ENCODE measurements at places on chromosomes 2 and 18.
A peak's percentile ranks its signal among the peaks of the same experiment; 100 is the strongest.

- no peak for DNase-seq
Observed at GRCh38 chr2:36482576-36483214, 115.3 kb downstream of the FEZ2 start.

DNA sequence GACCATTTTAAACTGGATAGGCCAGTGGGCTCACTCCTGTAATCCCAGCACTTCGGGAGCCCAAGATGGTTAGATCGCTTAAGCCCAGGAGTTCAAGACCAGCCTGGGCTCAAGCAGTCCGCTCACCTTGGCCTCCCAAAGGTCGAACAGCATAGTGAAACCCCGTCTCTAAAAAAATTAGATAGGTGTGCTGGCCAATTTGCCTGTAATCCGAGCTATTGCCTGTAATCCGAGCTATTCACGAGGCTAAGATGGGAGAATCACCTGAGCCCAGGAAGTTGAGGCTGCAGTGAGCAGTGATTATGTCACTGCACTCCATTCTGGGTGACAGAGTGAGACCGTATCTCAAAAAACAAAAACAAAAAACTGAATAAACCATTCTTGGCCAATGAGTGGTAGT, 52.6 kb upstream of the EMILIN2 start:
- no peak for DNase-seq

- DNase-seq = no peak
Observed at GRCh38 chr18:74333091-74333490, 17.5 kb downstream of the C18orf63 start.

DNA sequence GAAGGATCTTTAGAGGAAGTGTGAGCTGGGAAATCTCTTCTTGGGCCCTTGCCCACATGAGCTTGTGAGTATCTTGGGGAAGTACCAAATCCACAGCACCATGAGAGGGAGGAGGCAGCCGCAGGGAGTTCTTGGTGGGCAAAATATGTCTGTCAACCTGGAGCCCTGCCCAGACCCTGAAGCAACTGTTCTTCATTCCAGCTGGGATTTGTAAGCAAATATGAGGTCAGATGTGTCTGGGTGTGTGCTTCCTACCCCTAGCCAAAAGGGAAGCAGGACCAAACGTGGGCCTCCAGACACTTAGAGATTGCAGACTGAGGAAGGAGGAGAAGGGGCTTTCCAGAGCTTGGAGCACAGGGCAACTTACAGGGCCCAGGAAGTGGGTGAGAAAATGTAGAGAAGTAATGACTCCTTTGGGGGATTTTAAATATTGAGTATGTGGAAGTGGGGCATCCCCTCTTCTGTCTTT, 41.9 kb downstream of the TMEM247 start:
- DNase-seq = peak; percentile 49

DNA sequence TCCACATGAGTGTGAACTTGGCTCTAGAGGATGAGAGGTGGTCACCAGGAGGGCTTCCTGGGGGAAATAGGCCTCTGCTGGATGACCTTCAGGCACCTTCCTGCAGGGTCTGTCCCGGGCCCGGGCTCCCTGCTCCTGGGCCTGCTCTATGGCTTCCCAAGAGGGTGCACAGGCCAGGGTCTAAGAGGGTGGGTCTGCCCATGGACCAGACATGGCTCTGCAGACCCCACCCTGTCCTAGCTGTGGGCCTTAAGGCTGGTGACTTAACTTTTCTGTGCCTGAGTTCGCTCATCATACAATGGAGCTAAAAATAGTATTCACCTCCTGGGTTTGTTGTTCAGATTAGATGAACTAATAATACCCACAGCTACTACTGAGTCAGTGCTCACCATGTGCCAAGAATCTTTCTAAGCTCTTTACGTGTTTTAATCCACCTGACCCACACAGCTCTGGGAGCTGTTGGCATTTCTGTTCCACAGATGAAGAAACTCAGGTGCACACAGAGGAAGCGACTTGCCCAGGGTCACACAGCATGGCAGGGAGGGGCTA, 14.4 kb downstream of the INHBB start:
- DNase-seq = no peak

DNA sequence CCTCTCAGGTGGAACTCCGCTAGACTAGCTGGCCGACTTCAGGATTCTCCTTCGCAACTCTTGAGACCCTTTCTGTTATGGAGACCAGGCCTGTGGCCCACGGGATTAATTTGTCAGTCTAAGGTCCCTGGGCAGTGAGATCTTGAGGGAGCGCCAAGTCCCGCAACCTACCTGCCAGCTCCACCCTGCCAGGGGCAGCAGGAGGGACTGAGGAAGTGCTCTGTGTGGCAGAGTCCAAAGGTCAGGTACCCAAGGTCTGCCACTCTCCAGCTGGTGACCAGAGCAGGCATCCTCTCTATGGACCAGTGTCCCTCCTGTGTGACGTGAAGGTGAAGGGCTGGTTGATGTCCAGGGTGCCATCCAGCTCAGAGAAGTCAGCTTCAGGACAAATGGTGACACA, 4.3 kb upstream of the SPATA3 start:
- DNase-seq = no peak

DNA sequence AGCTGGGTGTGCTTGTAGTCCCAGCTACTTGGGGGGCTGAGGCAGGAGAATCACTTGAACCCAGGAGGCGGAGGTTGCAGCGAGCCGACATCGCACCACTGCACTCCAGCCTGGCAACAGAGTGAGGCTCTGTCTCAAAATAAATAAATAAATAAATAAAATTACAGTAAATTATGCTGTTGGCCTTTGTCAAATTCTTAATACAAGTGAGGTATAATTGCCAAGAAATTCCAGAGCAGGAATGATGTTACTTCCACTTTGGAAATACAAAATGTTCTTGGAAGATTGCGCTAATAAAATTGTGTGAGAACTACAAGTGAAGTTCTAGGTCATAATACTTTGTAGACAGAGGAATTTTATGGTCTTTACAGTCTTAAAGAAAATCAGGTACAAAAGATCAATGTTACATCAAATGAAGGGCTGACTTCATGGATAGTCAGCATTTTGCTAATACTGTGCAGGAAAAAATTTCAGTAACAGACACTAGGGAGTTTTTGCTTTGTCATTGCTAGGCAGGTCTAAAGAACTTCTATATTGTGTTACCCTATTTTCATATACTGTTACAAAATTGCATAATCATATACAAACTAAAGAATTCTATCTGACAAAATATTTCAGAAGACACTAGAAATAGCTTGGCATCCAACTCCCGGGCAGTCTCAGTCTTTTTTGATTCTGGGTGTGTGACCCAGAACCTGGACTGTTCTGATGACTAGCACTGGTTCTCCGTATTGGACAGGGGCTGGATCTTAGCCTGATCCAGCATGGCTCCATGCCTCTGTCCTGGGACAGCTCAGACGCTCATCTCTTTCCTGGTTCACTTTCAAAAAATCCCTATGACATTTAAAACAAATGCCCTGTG, 76.0 kb upstream of the STK17B start:
- no peak for DNase-seq

GRCh38 chr2:204578928-204579598, 33.8 kb downstream of the PARD3B start:
- no peak for DNase-seq

GRCh38 chr2:208252716-208253492, 2.0 kb downstream of the IDH1 start:
- no peak for DNase-seq

DNA sequence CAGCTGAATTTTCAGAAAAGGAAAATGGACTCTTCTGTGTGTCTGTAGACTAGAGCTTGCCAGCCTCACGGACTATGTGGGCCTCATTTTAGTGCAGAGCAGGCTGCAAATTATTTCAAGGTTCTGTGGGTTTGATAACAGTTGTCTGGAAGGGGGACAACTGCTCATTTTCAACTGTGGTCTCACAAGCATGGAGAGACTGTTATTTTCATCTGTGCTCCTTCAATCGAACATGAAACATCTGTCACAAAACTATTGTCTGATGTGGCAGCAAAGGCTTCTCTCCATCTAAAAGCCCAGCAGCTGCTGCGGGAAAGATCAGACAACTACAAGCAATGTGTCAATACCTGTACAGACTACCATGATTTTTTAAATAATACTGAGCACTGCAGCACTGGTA, 211.8 kb downstream of the LRRTM4 start:
- no peak for DNase-seq

DNA sequence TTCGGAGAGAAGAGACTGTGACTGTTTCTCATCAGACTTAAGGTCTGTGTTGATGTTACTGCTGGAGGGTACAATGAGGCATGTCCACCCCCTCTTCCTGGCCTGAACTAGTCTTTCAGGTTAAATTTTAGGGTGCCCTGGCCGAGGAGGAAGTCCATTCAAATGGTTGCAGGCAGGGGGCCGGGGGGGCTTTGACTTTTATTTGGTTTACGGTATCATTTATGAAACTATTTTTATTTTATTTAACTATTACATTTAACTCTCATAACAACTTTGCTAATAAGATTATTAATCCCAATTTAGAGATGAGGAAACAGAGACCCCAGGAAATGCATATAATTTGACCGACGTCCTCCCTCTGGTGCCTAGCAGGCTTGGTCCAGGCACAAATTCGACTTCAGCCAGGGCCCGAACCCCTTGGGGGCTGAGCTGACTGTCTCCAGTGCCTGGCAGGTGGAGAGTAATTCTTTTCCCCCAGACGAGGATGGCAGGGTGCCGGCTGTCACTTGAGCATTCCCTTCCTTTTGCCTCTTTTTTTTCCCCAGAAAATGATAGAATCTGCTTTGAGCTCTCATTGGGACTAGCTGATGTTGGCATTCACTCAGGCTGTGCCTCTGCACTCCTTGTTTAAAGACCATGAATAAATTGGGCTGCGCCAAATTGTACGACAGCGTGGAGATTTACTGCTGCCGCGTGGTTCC, 255.3 kb upstream of the SALL3 start:
- no peak for DNase-seq

- no peak for DNase-seq
Observed at GRCh38 chr18:53780666-53781065, 443.8 kb downstream of the MBD2 start.

DNA sequence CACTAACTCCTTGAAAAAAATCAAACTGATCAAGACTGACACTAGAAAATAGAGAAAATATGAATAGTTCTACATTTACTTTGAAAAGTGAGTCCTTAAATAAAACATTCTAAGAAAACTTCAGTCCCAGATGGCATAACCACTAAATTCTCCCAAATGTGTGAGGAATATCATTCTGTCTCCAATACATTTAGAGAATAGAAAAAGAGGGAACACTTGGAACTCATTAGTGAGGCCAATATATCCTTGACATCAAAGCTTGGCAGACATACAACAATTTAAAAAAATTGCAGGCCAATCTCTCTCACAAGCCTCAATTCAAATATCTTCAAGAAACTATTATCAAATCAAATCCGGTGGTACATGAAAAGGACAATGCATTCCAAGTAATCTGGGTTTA, 79.3 kb upstream of the TMEM247 start:
- no peak for DNase-seq

DNA sequence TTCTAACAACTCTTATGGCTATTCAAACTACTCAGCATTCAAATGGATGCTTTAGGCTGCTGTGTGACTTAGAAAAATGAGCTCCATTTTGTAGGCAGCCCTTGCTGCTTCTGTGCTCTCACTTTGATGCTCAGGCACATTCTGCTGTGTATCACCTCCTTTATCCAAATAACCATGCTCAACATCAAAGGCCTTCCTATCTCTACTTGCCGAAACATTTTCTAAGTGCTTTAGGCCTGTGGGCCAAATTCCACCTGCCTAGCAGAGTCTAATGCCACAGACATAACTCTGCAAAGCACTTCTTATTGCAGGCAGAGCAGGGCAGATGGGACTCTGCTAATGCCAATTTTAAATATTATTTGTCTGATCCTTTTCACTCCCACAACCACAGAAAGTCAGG, 397.4 kb downstream of the RND3 start:
- no peak for DNase-seq

- DNase-seq = no peak
Observed at GRCh38 chr2:157264099-157264498, 6.6 kb downstream of the GALNT5 start.
